ENCODE measurements at places on chromosomes 1 and 21. TPM values are rescaled to one million over a fixed set of nuclear protein-coding genes. Genes with fewer than 3 reads are reported as not detected.
A peak's percentile ranks its signal among the peaks of the same experiment; 100 is the strongest.

GRCh38 chr21:43323244-43324005 is 103.5 kb downstream of the SIK1 start:
- peak; percentile 76 for DNase-seq

DNA sequence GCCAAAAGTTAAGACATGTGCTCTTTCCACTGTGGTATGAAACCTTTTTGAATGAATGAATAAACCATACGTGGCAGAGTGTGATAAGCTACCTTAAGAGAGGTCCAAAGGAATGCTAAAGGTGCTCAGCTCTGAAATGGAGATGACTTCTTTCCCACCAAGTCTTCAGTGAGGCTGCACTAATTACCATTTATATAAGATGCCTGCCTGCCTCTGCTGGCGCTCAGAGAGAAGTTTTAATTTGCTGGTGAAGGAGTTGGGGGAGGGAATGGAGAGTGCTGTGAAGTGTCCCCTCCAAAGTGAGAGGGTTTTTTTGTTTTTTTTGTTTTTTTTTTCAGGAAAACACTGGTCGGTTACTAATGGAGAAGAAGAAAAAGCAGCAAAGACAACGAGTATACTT is 559.0 kb downstream of the OMA1 start:
- DNase-seq, result no peak

- DNase-seq, result no peak
Observed at GRCh38 chr21:39441502-39442475, 3.8 kb downstream of the LCA5L start.

DNA sequence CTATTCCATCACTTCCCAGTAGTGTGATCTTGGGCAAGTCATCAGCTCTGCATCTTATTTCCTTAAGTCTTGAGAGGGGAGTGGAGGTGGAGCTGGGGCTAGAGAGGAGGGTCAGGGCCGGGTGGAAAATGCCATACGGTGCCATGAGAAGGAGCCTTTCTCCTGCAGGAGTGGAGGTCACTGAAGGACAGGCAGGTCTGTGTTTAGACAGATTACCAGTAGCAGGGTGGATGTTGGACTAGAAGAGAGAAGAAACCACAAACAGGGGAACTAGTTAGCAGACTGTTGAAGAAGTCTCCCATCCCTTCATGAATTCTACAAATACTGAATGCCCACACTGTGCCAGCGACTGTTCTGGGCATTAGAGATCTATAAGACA is 13.9 kb upstream of the CPT2 start:
- no peak for DNase-seq

GRCh38 chr1:56436912-56437417 is 142.4 kb downstream of the PLPP3 start:
- no peak for DNase-seq

DNA sequence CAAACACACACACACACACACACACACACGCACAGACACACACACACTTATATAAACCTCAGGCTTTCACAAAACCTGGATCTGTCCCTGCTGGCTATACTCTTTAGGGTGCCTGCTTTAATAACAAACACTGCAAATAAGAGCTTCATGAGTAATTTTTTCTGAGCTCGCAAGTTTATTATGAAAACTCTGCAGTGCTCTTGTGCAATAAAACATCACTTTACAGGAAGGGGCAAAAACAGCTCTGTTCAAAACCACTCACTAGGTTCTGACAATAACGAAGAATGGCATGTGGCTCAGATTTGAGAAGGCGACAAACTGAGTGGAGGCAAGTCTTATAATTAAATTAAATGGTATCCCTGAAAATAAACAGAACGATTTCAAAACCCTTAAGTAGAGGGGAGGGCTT is 42.6 kb upstream of the CTPS1 start:
- no peak for DNase-seq

The CRNN gene
- 0.62 TPM for polyA plus RNA-seq

The FCGR2B gene
- 3.7 TPM for polyA plus RNA-seq

The ETV3L gene
- not detected for polyA plus RNA-seq

The C1QA gene
- polyA plus RNA-seq, result 36.9 TPM

The CYYR1 gene
- polyA plus RNA-seq, result 38.2 TPM

Measured in heart right ventricle (tissue), 16 donors.